ENCODE measurements at places on chromosomes 3 and 15.

DNA sequence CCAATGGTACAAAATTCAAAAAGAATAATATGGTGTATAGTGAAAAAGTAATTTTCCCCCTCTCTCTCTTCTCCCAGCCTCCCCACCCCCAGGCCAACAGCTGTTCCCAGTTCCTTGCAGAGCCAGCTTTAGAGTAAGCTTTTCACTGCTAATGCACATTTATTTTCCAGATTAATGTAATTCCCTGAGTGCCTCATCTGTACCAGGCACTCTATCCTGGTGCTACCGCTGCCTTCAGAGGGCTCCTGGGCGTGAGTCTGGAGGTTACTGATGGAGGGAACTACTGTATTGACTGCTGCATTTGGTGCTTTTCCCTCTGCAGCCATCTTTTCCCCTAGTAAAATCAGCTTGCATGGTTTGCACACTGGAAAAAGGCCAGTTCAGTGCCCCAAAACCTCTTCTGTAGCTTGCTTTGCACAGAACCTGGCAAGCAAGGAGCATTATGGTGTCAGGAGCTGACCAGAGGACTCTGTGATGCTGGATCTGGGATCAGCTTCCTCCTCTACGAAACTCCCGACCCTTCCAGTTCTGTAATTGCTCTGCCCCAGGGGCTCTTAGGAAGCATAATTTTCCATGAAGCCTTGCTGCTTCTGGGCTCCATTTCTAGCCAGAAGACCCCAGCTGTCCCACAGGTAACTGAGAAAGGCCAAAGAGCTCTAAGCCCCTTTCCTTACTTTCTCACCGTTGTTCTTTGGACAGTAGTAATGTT is 8.5 kb upstream of the USP3 start:
- no peak for DNase-seq

DNA sequence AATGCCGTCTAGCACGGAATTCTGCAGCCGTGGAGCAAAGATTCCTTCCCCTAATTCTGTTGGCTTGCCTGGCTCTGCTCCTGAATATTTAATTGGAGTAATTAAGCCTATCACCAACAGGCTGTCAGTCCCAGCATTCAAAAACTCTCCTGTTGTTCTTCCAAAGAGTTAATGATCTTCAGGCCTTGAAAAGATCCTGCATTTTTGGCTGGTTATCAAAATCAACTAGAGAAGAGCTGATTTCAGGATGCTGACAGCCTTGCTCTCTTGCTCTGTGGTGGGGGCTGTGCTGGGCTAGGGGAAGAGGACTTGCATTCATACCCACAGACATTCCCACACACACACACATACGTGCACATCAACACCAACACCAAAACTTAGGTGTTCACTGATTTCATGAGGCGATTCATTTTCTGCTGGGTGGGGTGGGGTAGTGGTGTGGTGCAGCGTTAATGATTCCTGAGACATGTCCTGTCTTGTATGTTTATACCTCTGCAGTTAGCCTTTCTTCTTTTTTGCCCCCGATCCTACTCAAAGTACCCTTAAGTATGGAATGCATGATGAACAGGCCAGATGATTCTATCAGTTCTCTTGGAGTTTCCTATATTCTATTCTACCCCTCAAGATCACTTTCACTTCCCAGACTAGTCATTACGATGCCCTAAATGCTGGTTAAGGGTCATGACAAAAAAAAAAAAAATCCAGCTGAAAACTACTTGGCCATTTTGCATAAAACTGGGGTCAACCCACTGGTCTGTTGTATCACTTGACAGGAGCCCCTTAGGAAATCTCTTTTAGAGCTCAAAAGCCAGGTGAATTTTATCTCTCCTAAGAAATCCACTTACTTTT is 42.3 kb downstream of the CPN2 start:
- DNase-seq: no peak

DNA sequence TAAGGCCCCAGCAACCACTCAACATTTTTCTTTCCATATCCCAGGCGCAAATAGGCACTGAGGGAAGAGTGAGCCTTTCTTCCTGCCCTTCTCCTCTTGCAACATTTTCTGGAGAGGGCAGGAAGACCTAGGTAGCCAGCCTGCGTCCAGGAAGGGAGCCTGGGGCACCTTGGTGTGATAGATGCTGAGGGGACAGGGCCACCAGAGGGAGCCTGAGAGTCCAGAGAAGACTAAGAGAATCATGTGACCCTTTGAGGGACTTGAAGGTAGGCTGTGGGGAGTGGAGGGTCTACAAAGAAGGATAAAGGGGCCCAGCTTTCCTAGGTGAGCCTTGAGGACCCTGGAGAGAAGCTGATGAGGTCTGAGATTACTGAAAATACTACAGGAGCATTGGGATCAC is 346.6 kb downstream of the CNTN6 start:
- no peak for DNase-seq

- DNase-seq: no peak
Observed at GRCh38 chr3:61730056-61730455, 168.7 kb downstream of the PTPRG start.

- DNase-seq: no peak
Observed at GRCh38 chr3:81249540-81250029, 511.9 kb downstream of the GBE1 start.

DNA sequence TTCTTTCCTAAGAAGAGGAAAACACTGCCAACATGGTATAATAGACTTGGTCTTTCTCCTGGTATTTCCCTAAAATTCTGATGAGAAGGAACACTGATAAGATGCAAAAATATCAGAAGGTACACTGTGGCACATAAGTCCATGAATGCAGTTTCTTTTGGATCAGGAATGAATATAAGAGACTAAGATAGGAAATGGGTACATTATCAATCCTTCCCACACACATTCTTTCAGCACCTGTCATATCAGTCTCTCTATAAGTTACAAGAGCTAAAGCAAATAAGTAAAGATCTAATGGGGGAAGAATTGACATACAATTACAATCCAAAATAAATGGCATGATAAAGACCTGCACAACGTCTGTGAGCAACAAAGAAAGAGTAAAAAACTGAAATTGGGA is 1101.0 kb downstream of the ROBO2 start:
- DNase-seq: no peak

- DNase-seq: no peak
Observed at GRCh38 chr3:95044101-95044500, 981.2 kb downstream of the NSUN3 start.

DNA sequence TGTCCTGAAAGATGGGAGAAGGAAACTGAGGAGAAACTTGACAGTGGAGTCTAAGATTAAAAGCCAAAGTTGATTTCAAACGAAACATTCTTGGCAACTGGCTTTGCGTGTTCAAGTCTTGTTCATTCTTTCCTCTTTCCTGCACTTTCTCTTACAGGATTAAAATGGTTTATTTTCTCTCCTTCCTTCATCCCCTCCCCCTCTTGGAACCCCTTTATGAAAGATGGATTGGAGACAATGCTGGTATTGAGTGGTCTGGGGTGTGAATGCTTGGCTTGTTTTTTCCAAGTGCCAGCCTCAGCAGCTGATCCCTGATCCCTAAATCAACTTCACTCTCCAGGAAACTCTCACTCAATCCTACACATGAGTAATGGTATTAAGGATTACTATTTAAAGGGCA is 703 bp upstream of the LSAMP start:
- DNase-seq: no peak

DNA sequence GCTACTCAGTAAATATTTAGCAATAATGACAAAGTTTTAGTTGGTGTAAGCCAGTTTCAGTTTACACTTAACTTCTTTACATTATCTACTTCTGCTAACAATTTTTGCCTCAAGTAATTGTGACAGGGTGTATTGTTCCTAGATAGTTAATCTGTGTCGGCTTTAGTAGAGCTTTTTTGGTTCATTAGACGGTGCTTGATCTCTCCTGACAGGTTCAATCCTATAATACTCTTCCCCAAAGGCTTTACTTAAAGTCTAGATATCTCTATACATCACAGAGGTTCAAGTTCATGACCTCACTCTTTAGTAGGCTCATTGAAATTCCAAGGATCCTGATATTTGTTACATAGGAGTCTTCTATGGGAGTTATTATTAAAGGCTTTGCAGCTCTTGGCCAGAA is 365.6 kb upstream of the DPPA4 start:
- no peak for DNase-seq

GRCh38 chr15:62862717-62863116 is 179.8 kb upstream of the TPM1 start:
- DNase-seq: no peak

DNA sequence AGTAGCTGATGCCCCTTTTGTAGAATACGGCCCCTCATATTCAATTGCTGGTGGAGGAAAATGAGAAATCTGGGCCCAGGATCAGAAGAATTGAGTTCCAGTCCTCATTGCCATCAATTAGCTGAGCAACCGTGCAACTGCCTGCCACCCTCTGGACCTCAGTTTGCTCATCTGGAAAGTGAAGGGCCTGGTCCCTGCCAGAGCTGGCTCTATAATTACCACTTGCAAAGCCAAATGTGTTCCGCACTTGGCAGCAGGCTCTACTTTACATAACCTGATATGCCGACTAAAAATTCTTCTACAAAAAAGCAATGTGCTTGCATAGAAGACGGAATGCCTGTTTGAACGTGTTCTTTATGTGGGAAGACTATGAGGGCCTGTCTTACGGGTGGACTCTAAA is 8.6 kb upstream of the ITGB5 start:
- DNase-seq: no peak

GRCh38 chr3:23527326-23527725 is 278.4 kb upstream of the UBE2E1 start:
- DNase-seq: no peak

GRCh38 chr3:9316881-9317361 is 45.9 kb upstream of the THUMPD3 start:
- DNase-seq: no peak

- DNase-seq: no peak
Observed at GRCh38 chr3:58164199-58164879, 46.4 kb downstream of the DNASE1L3 start.
